ENCODE measurements at places on chromosomes 2 and 18.

DNA sequence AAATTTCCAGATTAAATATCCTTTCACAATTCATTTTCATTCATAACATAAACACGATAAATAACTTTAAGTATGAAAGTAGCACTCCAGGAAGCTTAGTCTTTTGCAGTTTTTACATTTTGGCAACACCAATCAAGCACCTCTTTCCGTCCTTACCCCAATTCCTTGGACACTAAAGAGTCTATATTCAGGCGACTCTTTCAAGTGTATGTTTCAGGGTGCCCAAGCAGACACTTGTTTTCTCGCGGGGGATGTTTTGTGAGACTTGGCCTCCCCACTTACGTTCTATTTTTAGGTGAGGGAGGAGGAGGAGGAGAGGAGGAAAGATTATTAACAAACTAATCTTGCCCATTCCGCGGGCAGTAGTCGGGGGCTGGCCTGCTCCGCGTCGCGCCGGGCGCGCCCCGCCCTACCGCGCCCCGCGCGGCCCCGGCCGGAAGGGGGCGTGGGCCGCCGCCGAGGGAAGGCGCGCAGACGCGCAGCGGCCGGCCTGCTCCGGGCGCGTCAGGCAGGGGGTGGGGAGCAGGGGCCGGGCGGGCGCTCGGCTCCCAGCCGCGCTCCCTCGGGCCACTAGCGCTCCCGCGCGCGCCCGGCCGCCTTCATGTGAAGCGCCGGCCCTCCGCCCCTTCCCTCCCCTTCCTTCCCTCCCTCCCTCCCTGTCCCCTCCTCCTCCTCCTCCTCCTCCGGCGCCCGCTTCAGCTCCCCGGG, at the start of gene ITPRID2:
Gene ITPRID2, plus strand, starts transcription at position 473 of the 708 bp plus-strand sequence. CDS start 337 bp downstream, outside the sequence.
- peak; percentile 93 for DNase-seq

DNA sequence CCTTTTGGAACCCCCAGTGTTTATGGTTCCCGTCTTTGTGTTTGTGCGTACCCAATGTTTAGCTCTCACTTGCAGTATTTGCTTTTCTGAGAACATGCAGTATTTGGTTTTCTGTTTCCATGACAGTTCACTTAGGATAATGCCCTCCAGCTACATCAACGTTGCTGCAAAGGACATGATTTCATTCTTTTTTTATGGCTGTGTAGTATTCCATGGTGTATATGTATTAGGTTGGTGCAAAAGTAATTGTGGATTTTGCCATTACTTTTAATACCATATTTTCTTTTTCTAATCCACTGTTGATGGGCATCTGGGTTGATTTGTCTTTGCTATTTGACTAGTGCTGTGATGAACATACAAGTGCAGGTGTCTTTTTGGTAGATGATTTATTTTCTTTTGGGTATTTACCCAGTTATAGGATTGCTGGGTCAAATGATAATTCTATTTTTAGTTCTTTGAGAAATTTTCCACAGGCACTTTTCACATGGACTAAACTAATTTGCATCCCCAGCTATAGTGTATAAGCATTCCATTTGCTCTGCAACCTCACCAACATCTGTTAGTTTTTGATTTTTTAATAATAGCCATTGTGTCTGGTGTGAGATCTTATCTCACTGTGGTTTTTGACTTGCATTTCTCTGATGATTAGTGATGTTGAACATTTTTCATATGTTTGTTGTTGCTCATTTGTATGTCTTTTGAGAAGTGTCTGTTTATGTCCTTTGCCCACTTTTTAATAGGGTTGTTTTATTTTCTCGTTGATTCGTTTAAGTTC, 63.6 kb downstream of the CERS6 start:
- no peak for DNase-seq

- no peak for DNase-seq
These were observed 26.1 kb upstream of the C1D start for GRCh38 chr2:68088940-68089339.

DNA sequence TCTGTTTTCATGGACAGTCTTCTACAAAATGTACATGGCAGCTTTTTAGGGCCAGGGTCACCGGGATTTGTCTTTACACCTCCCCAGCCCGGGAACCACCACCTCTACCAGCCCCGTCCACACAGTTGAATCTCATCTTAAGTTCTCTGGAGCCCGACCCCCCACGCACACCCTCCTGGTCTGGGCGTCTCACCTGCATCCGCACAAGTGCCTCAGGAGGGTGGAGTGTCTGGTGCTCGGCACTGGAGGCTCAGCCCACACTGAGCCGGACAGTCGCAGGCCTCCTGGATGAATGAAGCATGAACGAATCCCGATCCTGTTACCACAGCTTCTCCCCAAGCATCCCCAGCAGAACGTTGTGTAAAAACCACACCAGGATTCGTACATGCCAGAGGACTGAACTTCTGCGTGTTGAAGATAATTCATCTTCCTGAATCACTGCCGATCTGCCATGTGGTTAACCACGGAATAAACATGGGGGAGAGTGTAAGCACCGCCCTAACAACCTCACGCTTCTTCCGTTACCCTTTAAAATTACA, 162.0 kb downstream of the RTP5 start:
- peak; percentile 48 for DNase-seq

DNA sequence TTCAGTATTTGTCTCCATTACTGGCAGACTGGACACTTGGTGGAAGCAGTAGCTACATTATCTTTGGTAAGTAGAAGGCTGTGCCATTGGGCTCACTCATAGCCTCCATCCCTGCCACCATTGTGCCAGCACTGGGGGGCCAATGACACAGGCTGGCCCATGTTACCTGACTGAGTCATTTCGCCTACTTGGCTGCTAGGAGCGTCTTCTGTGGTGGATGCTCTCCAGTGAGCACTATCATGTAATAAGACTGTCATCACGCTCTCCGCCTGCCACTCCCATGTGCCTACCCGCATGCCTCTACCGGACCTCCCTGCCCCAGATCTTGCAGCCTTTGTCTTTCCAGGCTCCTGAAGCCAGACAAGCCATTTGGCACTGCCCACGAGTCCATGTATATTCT, 56.2 kb downstream of the LONRF2 start:
- DNase-seq: no peak

- DNase-seq: no peak
These were observed 223.3 kb downstream of the MTX2 start for GRCh38 chr2:176492583-176492982.

DNA sequence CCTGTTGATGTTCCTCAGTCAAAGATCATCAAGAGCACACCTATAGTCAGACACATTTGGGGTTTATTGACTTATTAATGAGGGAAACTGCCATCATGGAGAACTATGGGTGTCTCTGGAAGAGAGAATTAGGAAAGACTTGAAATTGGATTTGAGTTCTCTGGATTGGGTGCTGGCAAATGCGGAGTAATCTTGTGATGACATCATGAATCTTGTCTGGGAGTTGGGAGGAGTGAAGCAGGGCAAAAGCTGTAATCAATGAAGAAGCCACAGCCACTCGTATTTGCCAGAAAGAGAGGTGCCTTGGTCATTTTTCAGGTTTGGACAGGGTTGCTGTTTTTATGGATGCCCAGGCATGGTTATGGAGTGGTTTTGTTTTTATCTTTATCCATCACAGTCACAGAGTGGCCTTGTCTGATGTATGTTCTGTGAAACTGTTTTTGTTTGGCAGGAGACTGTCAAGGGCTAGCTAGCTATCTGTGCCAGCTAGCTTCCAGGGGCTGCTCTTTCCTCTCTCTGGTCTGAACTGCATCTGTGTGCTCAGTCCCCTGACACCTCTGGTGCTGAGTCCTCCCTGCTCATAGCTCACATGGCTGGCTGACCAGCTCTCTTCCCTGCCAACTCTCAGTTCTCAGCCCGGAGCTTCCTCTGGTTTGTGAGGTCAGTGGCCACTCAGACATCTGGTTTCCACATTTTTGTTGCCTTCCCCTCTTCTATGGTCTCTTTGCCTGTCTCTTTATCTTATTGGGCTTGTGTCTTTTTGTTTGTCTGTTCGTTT, 193.4 kb upstream of the RMP24 start:
- DNase-seq: no peak

DNA sequence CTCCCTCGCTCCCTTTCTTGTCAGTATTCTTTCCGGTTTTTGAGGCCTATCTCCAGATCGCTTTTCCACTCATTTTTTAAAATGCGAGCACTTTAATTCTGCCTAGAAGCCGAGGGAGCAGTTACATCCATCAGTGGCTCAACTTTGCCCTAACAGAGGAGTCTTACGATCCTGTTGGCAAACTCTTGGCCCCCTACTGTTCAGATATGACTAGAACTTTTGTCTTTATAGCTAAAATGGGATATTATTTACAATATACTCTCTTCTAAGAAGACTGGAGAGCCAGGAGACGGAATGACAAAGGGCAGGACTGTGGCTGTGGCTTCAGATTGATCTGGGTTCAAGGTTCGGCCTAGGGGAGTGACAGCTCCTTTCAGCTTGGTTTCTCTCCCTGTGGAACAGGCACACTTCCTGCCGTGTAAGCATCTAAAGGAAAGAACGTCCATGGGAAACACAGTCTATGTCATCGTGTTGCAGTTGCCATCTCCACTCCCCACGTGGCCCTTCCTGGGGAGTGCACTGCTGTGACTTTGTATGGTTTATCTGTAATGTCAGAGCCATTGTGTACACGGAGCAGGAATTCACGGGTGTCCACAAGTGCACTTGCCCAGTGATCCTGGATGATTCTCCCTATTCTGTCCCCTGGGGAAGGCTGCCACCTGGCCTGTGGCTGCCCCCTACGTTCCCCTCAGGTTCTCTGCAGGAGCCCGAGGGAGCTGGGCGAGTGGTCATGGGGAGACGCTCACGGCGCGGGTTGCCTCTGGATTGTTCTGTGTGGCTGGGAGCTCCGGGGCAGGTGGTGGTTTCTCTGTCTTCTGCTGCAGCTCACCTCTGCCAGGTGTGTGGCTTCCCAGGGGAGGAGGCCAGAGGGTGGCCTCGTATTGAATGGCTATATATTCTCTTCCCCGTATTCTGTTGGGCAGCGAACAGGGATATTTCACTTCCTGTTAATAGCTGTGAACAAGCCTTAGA, 222.0 kb downstream of the LDLRAD4 start:
- no peak for DNase-seq

GRCh38 chr2:196486146-196486545, 153.4 kb upstream of the CCDC150 start:
- no peak for DNase-seq

- no peak for DNase-seq
These were observed 7.1 kb downstream of the ADAM17 start for GRCh38 chr2:9548506-9548905.

DNA sequence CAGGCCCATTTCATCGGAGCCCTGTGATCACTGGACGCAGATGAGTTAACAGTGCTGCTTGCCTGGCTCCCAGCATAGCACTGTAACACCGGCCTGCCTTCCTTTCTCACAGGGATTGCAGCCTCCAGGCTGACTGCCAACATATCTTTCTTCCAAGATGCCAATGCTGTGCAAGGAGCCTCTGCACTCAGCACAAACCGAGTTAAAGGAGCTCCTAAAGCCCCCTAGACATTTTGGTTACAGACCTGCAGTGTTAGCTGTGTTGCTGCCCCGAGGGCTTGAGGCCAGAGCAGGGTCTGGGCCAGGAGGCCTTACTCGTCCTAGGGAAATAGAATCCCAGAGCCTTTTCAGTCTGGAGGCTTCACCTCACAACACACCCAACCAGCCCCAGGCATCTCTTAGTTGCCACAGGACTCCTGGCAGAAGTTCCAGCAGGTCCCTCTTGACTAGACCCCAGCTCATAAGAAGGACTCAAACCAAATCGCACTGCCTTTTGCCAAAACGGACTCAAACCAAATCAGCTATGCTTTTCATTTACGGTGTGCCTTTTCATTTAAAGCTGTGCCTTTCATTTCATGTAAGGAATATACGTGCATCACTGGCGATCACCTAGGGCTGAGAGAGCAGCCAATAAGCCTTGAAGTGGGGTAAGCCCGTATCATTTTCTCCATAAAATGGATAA, 58.4 kb upstream of the EML4 start:
- peak; percentile 68 for DNase-seq

- DNase-seq: no peak
These were observed 63.9 kb downstream of the ALPK2 start for GRCh38 chr18:58565021-58565420.

GRCh38 chr2:159716857-159717256, 4.6 kb downstream of the MARCHF7 start:
- DNase-seq: no peak

DNA sequence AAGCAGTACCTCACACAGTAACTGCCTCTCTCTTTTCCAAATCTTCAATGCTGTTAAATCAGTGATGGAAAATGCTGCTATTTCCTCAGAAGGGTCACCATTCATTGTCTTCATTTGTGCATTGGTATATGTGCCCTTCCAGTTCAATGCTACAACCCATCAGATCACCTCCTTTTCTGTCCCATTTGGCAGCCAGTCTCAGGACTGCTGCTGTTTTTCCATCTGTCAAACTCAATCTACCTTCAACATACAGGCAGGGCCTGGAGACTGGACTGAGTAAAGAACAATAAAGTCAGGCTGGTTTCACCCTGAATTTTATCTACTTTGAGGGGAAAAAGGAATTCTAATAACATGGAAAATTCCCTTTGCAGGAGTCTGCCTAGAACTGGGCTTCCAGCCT, 17.9 kb downstream of the ZNF385B start:
- no peak for DNase-seq

- DNase-seq: no peak
These were observed 249.0 kb upstream of the OSR1 start for GRCh38 chr2:19607400-19607799.

DNA sequence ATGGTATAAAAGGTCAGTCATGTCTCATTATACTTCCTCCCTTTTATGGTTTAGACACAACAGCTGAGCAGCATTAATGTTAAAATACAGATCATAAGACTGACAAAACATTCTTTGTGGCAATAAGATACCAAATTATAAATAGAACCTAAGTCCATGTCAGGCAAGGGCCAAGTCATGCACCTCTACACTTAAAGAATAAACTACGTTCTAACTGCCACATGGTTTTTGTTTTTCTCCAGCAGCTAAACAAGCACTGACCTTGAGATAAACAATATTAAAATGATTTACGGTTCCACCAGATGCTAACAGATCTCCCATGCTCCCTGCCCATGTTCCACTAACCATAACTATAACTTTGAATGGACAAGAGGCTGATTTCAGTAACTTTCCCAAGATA, 368.6 kb upstream of the TFPI start:
- no peak for DNase-seq

GRCh38 chr18:66694852-66695251, 91.0 kb upstream of the CDH19 start:
- DNase-seq: no peak

DNA sequence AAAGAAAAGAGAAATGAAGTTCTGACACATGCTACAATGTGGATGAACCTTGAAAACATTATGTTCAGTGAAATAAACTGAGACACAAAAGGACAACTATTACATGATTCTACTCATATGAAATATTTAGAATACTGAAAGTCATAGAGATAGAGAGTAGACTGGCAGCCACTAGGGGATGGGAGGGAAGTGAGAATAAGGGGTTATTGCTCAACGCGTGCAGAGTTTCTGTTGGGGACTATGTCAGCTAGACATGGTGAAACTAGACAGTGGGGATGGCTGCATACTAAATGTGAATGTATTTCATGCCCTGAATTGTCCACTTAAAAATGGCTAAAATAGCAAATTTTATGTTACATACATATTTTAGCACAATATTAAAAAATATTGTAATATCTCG, 108.7 kb upstream of the ATL2 start:
- DNase-seq: no peak

Data from fibroblast of gingiva (primary cell).